Stimulated activated CD8-positive, alpha-beta memory T cell treated with anti-CD3 and anti-CD28 coated beads, Interleukin-7, amount 100 ng/mL, for 4 hours (primary cell): ENCODE measurements at places on chromosomes 1 and 21.

DNA sequence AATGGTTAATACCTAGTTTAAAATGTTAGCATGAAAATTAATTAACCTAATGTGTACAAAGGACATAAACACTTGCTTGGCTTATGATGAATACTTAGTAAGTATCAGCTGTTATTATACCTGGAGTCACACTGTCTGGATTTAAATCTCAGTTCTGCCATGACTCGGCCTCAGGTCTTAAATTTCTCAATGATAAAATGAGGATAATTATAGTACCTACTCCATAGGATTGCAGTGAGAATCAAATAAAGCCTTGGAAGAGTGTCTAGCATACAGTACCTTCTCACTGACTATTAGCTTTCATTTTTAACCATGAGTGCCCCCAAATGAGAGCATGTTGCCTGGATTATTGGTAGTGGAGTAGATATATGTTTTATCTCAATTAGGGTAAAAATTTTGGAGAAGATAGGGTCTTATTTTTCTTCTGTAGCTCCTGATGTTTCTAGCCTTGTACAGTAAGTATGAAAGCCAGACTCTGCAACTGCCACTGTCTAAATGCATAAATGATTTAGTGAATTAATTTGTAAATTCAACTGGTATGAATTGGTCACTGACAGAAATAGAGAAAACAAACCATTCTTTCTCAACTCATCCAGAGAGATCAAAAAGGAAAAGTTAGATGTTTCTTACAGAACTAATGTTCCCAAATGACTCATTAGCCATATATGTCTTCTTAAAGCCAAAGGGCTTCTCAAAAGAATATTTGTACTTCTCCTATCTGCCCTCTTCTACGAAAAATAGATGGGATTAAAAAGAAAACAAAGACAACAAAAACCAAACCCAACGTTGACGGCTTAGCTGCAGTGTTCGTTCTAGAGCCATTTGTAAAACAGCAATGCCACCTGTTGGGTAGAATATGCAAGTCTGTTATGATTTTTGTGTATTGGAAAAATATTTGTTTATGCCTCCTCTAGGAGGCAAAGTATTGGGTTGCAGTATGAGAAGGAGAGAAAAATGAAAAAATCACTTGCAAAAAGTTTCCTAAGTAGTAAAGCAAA lies 53.8 kb upstream of the MROH9 start:
- no peak for DNase-seq

GRCh38 chr1:199698222-199698621 lies 329.3 kb upstream of the NR5A2 start:
- DNase-seq: no peak

DNA sequence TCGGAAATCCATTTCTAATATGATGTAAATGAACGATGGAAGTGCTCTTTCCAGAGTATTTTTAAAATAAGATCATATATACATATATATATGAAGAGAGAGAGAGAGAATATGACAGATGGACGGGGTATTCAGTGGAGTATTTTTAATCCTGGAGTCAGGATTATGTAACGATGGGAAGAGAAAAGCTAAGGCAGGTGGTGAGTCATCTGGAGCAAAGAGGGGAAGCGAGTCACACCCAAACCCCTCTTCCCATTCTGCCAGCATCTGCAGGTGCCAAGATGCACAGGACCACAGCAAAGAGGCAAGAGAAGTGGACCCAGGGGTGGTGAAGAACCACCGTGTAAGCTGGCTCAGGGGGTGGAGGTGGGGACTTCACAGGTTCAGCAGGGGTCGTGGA lies 102.7 kb upstream of the GRIK3 start:
- no peak for DNase-seq

DNA sequence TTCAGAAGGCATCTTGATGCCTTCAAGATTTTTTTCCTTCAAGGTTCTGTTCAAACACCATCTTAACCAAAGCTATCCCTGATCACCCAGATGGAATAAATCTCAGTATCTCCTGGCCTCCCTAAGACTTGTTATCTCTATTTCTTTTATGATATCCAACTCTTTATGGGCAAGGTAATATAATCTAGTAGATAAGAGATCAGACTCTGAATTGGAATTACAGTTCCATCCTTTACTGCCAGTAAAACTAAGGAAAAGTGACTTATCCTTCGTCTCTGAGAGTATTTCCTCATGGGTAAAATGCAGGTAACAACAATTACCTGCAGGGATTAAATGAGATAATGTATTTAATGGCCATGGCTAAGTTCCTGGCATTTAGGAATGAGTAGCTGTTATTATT lies 445.0 kb upstream of the DAB1 start:
- no peak for DNase-seq

GRCh38 chr21:46206163-46207005 lies 22.1 kb upstream of the SPATC1L start:
- no peak for DNase-seq
